ENCODE measurements at places on chromosomes 6 and 20.
A peak's percentile ranks its signal among the peaks of the same experiment; 100 is the strongest.

GRCh38 chr6:146423452-146423851, 120.2 kb upstream of the RAB32 start:
- no peak for DNase-seq

- DNase-seq = no peak
Observed at GRCh38 chr6:74439123-74439811, 743.3 kb downstream of the CD109 start.

DNA sequence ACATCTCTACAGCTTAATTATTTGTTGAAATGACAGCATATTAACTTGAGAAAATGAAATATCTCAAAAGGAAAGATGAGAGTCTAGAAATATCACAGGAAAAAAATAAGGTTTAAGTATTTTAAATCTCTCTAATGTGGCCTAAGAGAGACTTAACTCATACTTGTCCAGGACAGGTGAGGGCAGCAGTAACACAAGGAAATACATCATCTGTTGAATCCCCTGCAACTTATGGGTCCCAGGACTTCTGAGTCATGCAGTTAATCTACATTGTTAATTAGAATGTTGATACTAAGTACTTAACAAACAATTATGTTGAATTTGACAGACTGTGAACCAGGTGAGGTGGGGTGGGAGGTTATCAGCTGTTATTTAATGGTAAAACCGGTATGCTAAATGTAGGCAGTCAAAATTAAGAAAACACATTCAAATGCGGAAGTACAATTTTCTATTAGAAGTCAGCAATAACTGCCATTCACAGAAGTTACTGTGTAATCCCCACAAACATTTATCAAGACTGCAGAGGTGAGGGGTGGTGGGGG, 87.9 kb downstream of the CEP57L1 start:
- no peak for DNase-seq

GRCh38 chr6:1326535-1327121, 14.7 kb downstream of the FOXQ1 start:
- no peak for DNase-seq

- no peak for DNase-seq
Observed at GRCh38 chr20:56752274-56752673, 123.2 kb downstream of the TFAP2C start.

DNA sequence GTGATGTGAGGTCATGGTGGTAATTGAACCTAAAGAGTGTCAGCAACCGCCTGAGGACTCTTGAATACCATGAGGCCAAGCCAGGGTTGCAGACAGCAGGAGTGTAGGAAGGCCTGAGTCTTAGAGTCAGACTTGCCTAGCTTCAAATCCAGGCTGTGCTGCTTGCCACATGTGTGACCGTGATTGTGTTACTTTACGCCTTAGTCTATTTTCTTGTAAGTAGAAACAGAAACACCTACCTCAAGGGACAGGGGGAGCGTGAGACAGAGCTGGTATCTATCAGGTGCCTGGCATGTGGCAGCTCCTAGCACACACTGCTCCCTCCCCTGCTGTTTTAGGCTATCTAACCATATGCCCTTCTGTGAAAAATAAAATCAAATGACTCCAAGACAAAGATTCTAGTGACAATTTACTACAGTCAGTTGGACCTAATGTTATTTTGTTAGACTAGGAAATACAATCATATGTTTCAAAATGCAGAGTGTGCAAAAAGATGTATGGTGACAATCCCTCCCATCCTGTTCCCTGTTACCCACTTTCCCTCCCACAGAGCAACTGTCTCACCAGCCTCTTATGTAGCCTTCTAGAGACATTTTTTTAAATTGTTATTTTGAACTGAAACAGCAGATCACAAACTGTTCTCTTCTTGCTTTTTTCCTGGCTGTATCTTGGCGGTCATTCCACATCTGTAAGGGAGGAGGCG, 21.7 kb downstream of the TAF8 start:
- DNase-seq = no peak

DNA sequence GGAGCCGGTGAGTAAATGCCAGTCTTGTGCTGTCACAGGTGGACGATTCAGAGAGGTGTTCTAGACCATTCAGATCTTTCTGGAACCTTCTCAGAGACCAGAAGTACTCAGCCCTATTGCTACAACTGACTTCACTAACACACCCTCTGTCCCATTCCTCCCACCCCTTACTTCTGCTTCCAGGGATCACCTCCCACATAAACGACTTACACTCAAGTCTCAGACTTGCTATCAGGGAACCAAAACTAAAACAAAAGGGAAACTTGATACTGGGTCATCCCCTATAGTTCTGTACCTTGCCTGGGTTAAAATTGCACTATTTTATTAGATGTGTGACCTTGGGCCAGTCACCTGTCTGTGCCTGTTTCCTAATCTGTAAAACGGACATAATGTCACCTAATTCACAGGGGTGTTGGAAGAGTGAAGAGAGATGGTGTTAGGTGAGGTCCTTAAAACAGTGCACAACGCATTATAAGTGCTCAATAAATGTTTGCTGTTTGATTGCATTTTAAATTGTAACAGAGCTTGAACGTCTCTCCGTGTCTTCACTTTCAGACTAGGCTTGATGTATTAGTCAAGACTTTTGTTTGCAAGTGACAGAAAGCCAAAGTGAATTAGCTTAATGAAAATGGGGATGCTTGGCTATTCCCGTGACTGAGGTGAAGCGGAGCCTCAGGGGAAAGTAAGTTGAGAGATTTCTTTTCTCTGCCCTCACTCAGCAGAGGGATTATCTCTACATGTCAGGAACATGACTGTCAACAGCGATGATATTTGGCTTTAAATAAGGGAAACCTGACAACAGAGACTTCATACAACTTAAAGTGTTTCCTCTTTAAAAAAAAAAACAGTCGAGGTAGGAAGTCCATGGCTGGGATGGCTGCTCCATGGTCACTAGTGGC, 3.0 kb upstream of the SRXN1 start:
- DNase-seq = no peak

GRCh38 chr6:41366150-41366549, 30.7 kb downstream of the NCR2 start:
- no peak for DNase-seq

DNA sequence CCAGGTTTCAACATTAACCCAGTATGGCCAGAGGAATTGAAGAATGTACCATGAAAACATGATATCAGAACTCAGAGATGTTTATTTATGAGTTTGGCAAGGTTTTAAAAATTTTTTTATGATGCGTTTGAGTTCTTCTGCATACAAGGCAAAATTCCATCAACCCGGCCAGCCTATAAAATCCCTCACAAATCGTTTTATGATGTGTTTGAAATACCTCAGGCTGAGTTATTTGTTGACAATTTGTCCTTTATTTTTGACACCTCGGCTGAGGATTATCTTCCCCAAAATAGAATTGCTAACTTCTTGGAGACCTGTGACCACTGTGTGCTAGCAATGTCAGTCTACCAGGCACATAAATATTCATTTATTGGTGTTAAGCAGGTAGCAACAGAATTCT, 91.9 kb upstream of the SLC24A3 start:
- no peak for DNase-seq

DNA sequence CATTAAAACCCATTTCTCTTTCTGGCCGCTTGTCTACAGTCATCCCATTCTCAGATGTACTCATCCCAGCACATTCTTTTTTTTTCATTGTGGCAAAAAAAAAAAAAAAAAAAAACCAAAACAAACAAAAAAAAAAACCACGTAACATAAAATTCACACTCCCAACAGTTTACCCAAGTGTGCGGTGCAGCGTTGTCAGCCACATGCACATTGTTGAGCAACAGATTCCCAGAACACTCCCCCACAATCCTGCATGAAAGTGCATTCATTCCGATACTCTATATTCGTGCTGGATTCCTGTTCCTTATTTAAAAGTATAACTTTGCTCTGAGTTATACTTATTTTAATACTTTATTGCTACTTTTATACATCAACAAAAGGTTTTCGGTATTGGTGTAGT, 96.0 kb downstream of the SASH1 start:
- DNase-seq = no peak

DNA sequence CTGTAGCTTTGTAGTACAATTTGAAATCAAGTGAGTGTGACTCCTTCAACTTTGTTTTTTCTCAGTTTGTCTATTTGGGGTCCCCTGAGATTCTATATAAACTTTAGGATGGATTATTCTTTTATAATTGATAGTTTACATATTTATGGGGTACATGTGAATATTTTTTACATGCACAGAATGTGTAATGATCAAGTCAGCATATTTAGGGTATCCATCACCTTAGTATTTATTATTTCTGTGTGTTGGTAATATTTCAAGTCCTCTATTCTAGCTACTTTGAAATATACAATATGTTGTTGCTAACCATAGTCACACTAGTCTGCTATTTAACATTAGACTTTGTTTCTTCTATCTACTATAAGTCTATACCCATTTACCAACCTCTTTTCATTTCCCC, 50.3 kb downstream of the PLCG1 start:
- DNase-seq = no peak

DNA sequence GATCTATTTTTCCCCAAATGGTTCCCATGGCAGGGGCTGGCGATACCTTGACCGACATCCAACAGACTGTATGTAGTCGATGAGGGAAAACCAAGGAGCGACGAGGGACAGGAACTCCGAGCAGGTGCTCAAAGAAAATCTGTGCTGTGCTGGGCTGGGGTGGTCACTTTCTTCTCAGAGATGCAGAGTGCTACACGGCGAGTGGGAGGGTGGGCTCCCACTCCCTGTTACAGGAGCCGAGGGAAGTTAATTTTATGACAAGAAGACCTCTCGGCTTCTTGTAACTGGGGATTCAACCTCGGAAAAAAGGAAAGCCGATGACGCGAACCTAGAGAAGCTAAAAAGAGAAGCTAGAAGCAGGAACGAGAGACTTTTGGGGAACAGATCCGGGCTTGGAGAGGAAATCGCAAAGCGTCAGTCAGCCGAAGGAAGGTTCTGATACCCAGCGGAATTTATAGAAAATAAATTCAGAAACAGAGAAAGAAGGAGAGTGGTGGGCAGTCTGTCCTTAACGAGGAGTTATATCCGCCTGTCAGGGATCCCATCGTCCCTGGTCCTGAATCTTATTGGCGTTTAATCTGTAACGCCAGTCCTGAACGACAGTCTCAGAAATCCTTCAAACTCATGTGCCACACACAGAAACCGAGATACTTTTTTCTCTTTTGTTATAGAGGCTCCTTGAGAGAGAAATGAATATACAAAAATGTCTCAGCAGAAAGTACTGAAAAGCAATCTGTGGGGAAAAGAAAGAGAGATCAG, 84.6 kb upstream of the ZNF322 start:
- DNase-seq = no peak

DNA sequence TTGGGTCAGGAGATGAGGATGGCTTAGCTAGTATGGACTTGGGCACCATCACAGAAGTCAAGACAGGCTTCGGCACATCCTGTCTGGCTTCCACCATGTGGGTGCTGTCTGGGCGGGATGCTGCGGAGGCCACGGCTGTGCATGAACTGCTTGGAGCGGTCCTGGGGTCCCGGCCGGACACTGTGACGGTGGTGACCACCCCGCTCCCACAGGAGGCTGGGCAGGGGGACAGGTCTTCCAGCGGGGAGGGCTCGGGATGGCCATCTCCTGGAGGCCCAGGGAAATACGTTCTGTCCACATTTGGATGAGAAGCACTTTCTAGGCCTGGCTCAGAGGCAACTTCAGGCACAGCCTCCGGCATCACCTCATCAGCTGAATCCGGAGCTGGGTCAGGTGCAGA, 32.1 kb upstream of the TCFL5 start:
- DNase-seq = no peak

DNA sequence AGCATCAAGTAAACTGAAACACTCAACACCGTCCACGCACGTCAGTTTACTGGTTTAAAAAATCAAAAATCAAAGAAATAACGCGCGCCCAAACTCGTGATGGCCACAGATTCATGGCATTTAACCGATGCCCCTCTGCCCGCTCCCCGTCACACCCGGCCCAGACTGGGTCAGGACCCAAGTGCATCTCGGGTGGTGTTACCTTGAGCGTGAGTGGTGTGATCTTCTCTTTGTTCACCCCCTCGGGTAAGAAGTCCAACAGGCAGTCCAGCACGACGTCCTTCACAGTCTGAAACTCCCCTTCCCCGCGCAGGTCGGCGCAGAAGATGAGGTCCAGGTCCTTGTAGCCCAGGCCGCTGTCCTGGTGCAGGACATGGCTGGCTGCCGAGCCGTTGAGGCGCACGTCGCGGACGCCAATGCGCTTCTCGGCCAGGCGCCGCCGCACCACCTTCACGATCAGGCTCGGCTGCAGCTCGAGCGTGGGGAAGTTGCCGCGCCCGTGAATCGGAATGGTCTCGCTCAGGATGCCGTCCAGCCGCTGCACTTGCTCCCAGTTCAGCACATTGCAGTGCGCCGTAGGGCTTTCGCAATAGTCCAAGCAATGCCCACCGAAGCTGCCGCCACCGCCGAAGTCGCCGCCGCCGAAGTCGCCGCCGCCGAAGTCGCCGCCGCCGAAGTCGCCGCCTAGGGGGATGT, 945 bp downstream of the TENT5A start:
- peak; percentile 45 for DNase-seq

GRCh38 chr6:118333772-118334171, 214.3 kb upstream of the PLN start:
- DNase-seq = no peak

DNA sequence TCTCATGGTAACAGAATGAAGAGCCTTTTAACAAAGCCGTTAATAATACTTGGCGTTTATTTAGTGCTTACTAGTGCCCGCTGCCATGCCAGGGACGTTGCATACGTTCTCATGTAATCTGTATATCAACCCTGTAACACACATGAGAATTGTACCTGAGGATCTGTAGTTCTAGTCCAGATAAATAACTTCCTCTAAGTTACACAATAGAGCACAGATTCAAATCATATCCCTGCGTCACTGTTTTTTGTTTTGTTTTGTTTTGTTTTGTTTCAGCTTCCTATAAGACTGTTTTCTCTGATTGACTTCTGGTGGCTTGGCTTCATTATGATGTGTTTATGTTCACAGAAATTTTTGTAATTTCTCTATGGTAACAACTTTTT, 553 bp downstream of the ZSCAN16 start:
- DNase-seq = no peak

- no peak for DNase-seq
Observed at GRCh38 chr20:34449674-34450592, 66.3 kb upstream of the DYNLRB1 start.

DNA sequence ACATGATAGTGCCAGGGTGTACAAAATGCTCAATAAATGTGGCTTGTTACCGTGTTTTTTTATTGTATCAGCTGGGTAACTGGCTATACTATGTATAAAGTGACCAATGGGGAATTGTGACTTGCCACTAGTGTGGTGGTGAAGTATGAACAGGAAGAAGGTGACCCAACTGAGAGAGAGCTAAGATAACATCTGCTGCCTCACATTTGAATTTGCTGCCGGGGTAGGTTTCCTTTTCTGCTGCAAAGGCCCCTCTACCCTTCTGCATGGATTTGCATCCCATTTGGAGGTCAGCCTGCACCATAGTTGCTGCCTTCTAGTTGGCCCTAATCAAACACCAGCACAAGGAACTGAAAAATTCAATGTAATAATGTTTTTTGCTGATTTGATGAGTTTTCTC, 24.1 kb downstream of the IL17A start:
- no peak for DNase-seq

DNA sequence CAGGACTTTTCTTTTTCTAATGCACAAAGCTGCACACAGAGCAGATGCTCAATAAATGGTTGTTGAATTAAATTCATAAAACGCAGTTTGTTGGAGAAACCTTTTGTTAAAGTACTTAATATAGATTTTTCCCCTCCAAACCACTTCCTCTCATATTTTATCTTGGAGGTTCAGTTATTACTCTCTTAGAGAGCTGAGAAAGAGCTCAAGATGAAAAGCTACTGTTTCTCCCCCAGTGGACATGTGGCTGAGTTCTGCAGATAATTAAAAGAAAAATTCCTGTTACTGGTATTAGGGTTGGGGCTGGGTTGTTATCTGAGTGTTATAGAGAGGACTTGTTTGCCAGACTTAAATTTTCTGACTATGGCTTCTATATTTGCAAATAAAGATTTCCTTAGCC, 294.0 kb downstream of the TBC1D7 start:
- DNase-seq = no peak

- DNase-seq = no peak
Observed at GRCh38 chr6:92415656-92416055, 1003.7 kb downstream of the EPHA7 start.
